ENCODE measurements at places on chromosomes 2 and 18.

GRCh38 chr2:142599504-142599903, 278.0 kb upstream of the KYNU start:
- DNase-seq: no peak

DNA sequence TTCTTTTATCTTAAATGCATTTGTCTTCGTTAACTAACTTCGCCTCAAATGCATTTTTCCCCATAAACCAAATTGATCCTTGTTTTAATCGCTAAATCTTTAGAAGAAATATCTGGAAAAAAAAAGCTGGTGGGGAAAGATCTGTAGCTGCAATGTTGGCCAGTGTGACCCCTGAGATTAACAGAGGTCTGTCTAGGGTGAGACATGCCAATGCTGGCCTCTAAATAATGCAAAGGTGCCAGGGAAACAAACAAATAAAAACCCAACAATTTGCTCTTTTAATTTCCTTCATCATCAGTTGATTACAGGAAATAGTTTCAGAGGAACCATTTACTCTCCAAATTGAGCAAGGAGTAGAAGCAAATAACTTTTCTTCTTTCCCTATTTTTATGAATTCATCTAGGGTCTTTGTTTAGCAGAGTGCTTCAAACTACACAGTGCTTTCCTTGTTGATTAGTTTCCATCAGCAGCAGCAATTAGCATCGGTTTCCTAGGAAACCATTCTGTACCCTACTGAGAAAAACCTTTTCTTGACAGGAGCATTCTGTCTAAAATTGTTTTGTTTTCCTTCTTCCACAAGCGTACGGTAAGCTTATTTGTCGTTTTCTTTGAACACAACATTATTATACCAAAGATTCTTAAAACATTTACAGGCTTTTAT, 100.5 kb upstream of the UNC80 start:
- no peak for DNase-seq

GRCh38 chr2:238665919-238666318, 182.0 kb upstream of the TWIST2 start:
- DNase-seq: no peak

DNA sequence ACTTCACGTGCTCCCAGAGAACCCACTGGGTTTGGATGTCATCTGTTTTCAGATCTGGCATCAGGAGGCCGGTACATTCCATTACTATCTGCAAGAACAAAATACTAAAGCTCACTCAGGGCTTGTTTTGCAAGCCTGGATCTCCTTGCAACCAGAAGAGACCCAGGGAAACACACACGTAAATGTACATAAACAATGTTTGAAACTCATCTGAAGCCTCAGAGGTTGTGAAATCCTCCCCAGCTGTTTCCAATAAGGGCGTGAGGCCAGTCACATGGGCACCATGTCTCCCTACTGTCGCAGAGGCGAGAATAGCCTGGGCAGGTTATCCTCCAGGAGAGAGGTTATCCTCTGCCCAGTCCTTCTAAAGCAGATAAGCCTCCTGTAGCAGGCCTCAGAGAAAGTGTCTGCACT, 186.9 kb downstream of the GFPT1 start:
- DNase-seq: peak; percentile 14

DNA sequence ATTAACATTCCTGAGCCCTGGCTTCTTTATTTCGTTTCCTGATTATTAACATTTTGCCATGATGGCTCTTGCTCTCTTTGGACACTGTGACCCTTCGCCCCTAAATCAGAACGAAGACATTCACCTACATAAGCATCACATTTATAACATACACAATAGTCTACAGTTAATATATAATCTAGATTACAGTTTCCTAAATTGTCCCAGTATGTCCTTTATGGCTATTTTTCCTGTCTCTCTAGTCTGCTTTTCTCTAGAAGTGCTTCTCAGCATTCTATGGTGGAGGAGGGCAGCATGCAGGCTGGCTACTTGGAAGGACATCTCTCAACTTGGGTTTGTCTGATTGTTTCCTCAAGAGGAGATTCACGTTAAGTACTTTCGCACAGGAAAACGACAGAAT, 49.9 kb downstream of the FAM210A start:
- DNase-seq: peak; percentile 12

GRCh38 chr2:183000846-183001245, 37.4 kb downstream of the NCKAP1 start:
- no peak for DNase-seq

DNA sequence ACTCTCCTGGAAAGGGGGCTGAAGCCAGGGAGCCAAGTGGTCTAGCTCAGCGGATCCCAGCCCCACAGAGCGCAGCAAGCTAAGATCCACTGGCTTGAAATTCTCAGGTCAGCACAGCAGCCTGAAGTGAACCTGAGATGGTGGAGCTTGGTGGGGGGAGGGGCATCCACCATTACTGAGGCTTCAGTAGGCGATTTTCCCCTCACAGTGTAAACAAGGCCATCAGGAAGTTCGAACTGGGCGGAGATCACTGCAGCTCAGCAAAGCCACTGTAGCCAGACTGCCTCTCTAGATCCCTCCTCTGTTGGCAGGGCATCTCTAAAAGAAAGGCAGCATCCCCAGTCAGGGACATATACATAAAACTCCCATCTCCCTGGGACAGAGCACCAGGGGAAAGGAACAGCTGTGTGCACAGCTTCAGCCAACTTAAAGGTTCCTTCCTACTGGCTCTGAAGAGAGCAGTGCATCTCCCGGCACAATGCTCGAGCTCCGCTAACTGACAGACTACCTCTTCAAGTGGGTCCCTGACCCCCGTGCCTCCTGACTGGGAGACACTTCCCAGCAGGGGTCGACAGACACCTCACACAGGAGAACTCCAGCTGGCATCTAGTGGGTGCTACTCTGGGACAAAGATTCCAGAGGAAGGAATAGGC, 282.3 kb upstream of the EPC2 start:
- no peak for DNase-seq
